ENCODE measurements at places on chromosomes 12 and 14.

DNA sequence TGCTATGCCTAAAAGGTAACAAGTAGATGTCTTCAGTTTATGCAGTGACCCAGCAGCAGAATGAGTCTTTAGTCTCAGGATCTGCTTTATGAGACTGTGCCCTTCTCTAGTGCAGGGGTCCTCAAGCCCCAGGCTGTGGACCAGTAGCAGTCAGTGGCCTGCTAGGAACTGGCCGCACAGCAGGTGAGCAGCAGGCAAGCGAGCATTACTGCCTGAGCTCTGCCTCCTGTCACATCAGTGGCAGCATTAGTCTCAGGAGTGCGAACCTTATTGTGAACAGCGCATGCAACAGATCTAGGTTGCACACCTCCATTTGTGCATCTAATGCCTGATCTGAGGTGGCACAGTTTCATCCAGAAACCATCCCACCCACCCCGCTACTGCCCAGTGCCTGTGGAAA is 38.4 kb downstream of the LRP6 start:
- DNase-seq: no peak

GRCh38 chr14:24837280-24838046 is 203.5 kb upstream of the GZMB start:
- DNase-seq: peak; percentile 51

DNA sequence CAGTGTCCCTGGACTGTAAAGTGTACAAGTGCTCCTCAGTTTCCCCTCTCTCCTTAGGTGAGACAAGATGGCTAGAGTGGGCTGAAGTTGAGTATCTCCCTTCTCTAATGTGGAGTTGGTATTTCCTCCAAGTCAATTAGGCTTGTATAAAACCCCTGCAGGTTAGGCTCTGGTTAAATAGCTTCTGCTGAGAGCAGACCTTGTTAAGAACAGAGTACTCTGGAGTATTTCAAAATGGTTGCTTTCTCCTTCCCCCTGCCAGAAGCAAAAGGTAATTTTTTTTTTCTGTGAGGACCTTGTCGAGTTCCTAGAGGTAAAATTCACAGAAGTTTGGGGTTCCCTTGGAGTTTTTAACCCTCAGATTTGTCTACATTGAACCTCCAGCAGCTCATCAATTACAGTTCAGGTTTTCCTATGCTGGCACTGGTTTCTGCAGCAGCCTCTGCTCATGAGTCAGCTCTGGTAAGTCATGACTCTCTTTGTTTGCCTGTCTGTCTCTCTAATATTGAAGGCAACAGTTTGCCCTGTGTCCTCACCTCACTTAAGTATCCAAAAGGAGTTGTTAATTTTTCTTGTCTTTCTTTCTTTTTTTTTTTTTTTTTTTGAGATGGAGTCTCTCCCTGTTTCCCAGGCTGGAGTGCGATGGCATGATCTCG is 27.8 kb upstream of the GLIPR1 start:
- peak; percentile 45 for DNase-seq

GRCh38 chr14:104394409-104394851 is 185.1 kb upstream of the C14orf180 start:
- no peak for DNase-seq
